ENCODE measurements at places on chromosomes 12 and 14.

- DNase-seq = no peak
Observed at GRCh38 chr14:55433880-55434804, 6.3 kb downstream of the TBPL2 start.

DNA sequence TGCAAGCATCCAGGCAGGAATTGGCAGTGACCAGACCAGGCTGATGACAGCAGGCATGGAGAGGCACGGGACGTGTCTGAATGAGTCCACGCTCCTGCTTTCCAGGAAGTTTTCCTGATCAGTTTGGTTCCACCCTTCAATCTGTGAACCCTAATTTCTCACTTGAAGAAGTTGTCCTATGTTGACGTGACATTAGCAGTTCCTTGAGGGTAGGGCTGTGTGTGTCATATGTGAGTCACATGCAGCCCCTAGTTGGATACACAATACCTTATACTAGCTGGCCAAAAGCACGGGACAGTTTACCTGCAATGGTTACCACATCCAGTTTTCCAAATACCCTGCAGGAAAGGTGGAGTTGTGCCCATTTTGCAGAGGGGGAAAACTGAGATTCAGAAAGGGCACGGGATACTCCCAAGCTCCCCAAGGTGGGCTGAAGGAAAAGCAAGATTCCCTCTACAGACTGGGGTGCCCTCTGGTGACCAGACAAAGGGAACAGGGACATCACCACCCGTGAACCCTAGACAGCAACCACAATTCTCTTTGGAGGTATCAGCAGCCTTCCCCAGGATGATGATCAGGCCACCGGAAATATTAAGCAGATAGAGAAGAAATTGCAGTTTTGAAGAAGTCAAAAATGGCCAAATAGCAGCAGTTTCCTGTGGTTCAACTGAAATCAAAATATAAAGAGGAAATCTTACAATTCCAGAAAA is 194.5 kb downstream of the PHETA1 start:
- DNase-seq = no peak

DNA sequence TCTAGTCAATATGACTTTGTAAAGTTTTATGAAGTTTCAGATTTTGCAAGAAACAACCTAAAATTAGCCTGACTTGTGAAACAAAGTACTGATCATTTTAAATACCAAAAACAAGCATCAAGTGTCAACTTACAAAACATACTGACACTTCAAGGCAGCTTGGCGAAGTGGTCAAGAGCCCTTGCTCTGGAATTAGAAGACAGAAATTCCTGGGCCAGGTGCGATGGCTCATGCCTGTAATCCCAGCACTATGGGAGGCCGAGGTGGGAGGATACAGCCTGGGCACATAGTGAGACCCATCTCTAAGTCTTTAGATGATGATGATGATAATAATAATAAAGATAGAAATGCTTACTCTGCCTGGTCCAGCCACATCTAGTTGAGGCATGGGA is 45.4 kb upstream of the NR2C1 start:
- no peak for DNase-seq

DNA sequence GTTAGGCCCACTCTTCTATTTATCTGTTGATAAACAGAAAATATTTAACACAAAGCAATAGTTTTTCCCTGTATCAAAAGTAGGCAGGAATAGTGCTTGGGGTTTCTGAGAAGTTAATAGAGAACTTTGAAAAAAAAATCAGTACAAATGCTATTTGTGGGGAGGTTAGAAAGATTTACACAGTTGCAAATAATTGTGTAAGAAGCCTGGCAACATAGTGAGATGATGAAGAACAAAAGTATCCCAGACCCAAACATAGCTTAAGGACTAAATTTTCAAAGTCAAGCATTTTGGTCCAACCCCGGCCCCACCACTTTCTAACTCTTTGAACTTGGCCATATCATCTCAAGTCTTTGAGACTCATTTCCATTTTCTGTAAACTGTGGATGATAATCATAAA is 687.5 kb upstream of the TMEM132C start:
- DNase-seq = no peak

DNA sequence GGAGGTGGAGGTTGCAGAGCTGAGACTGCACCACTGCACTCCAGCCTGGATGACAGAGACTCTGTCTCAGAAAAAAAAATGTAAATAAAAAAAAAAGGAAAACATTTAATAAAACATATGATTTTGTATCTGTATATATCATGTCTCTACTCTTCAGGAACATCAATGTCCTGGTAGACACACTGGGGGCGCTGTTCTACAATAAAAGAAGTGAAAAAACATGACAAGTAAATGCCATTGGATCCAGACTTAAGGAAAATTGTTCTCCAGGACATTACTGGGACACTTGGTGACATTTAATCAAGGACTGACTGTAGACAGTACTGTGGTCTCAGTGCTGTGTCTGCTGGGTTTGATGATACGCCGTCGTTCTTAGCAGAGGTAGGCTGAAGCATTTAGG is 15.5 kb upstream of the KLC1 start:
- no peak for DNase-seq

- no peak for DNase-seq
Observed at GRCh38 chr12:27549801-27550652, 26.0 kb downstream of the PPFIBP1 start.

DNA sequence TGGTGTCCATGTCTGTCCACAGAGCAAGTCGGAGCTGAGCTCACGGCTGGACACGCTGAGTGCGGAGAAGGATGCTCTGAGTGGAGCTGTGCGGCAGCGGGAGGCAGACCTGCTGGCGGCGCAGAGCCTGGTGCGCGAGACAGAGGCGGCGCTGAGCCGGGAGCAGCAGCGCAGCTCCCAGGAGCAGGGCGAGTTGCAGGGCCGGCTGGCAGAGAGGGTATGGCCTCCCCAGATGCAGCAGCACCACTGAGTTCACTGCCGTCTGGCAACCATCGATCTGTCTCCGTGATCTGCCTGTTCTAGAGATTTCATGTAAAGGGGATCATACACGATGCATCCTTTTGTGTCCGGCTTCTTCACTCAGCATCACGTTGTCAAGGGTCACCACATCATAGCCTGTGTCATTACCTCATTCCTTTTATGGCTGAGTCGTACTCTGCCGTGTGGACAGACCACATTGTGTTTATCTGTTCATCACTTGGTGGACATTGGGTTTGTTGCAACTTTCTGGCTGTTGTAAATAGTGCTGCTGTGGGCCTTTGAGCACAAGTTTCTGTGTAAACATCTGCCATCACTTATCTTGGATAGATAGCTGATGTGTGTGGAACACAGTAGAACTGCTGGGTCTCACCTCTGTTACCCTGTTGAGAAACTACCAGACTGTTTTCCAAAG is 21.9 kb downstream of the HIP1R start:
- DNase-seq = no peak

- no peak for DNase-seq
Observed at GRCh38 chr14:68506021-68506644, 286.7 kb downstream of the ZFP36L1 start.

DNA sequence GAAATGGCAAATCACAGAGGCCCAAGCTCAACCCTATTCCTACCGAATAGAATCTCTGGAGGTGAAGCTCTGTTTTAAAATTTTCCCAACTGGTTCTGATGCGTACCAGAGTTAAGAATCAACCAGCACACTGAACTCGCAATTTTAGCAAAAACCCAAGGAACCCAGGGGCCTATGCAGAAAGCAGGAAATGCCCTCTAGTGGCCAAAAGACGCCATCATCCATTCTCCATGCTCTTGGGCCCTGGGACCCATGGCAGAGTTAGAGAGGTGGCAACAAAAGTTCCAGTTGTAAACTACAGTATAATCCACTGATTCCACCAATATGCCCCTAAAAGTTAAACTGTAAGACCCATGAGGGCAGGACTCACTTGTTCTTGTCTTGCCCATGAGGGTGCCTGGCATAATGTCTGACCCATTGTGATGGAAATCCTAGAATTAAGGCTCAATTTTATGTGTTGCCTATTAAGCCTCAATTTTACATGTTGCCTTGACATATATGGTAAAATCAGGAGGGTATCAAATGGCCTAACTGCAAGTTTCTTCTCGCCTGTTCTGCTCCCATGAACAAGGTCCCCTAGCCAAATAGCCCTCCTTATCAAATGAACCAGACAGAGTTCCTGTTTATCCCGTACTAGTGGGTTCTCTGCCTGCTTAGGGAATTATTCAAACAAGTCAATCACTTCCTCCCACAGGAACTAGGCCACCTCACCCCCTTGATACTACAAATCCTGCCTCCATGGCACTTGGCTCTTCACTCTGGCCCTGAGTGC is 137.5 kb upstream of the CPM start:
- peak; percentile 5 for DNase-seq

DNA sequence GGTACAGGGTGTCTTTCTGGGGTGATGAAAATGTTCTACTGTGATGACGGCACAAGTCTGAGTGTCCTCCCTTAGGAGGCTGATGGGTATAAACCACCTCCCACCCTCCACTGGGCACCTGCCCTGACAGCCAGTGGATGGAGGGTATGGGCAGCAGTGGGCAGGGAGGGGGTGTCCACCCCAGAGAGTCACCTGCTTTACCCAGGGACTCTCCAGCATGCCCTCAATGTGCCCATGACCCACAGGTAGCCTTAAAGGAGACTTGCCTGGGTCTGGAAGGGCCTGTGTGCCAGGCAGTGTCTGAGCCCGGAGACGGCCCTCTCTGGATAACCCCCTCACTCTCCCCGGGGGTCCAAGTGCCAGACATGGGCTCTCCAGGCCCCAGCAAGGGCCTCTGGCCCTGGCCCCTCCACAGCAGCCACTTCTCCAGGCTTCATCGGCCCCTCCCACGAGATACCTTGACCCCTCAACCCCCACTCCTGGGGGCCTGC is 38.8 kb downstream of the CCNK start:
- peak; percentile 3 for DNase-seq

GRCh38 chr12:77179515-77179914 is 114.1 kb upstream of the E2F7 start:
- DNase-seq = no peak

DNA sequence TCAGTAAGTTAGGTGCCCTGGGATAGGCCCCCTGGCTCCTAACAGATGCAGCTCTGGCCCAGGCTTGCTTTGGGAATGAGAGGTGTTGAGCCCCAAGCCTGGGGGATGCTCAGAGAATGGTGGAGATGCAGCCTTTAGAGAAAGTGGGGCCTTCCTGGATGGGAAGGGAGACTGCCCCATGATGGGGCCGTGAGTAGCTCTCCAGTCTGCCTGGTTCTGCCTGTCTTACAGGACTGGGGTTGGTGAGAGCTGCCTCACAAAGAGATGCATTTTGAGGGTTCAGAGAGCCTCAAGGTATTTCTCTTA is 523 bp upstream of the VRTN start:
- no peak for DNase-seq

- no peak for DNase-seq
Observed at GRCh38 chr12:42552822-42553221, 36.7 kb downstream of the PRICKLE1 start.

DNA sequence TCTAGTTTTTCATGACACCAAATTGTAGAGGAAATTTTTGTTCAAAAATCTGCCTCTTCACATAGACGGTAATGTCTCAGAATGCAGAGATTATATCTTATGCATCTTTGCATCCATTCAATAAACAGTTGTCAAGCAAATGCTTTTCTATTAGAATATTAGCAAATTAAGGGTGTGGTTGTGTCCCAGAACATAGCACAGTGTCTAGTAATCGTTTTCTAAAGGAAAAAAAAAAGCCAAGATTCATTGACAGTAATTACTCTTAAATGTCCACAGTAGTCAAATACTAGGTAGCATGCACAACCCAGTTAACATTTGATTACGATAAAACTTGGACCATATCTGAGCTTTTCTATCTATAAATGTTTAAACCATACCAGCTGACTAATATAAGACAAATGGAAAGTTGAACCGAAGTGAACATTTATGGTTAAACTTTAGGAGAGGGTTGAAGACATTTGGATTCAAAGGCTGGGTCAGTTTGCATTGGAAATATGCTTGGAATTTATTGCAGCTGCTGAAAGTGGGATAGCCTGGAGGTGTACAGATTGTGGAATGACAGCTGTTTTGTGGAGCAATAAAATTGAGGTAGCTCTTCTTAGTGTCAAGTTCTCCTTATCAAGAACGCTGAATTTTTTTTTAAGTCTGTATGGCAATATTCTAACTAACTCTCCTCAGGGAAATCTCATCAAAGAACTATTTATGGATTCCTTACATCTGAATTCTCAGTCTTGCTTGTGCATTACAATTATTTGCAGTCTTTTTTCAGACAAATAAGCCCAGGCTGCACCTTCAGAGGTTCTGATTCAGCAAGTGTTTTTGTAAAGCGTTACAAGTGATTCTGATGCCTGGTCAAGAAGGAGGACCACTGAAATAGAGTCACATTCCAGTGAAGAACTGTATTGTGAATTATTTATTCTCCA is 66.7 kb upstream of the ATP2B1 start:
- DNase-seq = no peak

GRCh38 chr14:58732387-58732786 is 94.6 kb downstream of the DACT1 start:
- no peak for DNase-seq

- no peak for DNase-seq
Observed at GRCh38 chr14:96829791-96830190, 32.6 kb downstream of the VRK1 start.

DNA sequence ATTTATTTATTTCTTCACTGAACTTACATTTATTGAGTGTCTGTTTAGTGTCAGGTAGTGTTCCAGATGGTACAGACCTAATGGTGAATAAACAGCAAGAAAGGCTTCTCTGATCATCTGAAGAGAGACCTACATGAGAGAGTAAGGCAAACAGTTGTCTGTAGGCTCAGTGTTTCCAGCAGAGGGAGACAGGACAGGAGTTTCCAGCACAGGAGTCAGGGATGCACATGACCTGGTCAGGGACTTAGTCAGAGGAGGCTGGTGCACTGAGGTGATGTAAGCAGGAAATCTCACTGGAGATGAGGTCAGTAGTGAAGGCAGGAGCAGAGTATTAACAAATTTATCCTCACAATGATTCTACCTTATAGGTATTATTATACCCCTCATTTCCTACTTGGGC is 233.2 kb downstream of the MDGA2 start:
- DNase-seq = no peak

GRCh38 chr12:2453761-2454090 is 341.0 kb upstream of the FKBP4 start:
- no peak for DNase-seq

DNA sequence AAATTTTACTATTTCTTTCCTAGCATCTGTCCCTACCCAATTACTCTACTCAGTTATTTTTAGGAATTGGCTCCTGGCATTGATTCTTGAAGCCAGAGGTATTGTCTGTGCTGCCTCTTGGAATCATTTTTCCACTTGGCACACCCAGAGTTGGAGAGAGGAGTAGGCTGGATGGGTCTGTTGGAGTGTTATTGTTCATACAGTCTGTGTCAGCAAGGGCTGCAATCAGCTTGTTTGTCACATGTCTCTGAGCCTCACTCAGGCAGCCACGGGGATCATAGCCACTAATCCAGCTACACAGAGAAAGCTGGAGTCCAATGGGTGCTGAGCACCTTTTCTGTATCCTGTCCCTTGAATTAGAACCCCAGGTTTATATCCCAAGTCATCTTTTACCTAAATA is 176.0 kb upstream of the DYRK2 start:
- DNase-seq = no peak

DNA sequence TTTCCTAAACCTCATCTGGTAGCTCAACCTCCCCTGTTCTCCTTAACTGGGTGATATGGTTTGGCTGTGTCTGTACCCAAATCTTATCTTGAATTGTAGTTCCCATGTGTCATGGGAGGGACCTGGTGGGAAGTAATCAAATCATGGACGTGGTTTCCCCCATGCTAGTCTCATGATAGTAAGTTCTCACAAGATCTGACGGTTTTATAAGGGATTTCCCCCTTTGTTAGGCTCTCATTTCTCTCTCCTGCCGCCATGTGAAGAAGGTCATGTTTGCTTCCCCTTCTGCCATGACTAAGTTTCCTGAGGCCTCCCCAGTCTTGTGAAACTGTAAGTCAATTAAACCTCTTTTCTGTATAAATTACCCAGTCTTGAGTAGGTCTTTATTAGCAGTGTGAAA is 19.5 kb downstream of the COX16 start:
- DNase-seq = no peak

Measured in T-helper 2 cell (primary cell).